ENCODE measurements at places on chromosomes 1 and 21.

GRCh38 chr1:146012703-146013558 lies 8.6 kb downstream of the HJV start:
- DNase-seq = peak; percentile 84

GRCh38 chr1:42469727-42470126 lies 6.6 kb downstream of the CCDC30 start:
- DNase-seq = no peak

DNA sequence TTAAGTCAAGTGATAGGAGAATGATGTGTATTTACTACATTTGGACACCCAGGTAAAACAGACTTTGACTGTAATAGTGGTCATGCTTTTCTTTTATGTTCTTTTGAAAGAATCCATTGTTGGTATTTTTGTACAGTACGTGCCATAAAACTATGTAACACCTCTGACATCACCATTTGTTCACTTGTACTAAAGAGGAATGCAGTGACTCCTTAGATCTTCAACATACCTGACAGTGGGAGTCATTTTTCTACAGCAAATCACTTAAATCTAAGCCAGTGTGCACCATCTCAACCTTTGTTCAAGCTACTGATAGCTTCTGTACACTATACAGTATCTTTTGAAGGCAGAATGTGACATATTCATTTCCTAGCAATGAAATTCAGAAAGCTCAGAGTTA lies 6.3 kb upstream of the PLD5 start:
- peak; percentile 82 for DNase-seq

- DNase-seq = peak; percentile 52
Measured at GRCh38 chr1:200891774-200892157, 2.9 kb upstream of the INAVA start.

DNA sequence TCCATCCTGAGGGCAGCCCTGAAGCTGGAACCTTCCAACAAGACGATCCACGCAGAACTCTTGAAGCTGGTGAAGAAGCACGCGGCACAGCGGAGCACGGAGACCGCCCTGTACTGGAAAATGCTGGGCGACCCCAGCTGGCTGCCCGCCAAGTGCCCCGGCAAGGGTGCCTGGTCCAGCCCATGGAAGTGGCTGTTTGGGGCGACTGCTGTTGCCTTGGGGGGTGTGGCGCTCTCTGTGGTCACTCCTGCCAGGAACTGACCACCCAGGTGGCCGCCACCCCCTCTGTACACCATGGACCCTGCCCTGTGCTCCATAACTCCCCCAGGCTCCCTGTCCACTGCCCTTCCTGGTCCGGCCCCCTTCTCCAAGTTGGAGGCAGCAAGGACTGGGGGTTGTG lies 90.8 kb downstream of the PPP1R12B start:
- no peak for DNase-seq

- no peak for DNase-seq
Measured at GRCh38 chr1:98403963-98404480, 257.5 kb upstream of the SNX7 start.

DNA sequence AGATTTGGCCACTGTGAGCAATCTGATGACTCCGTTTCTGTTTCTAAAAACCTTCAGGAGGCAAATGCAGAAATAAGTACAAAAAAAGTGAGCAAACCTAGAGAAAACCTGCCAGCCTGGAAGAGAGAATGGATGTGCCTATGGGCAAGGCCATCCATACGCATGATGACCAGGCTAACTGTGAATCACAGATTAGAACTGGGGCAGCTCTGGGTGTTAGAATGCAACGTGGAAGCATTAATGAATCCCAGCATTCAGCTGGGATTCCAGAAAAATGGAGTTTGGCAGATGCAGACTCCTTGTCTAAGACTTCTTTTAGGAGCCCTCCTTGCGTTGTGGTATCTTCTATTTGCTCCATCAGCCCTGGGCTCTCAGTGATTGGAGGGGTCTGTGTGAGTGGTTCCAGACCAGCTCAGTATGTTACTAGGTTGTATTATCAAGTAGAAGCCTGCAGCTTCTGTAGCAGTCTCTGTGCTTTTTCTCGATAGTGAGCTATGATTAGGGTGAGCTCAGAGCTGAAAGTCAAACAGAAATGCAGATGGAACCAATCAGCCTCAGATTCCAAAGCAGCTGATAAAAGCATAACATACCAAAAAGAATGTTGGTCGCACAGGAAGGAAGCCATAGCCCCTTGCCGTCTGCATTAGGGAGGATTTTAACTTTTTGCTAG lies 154.0 kb downstream of the PSMG1 start:
- no peak for DNase-seq

DNA sequence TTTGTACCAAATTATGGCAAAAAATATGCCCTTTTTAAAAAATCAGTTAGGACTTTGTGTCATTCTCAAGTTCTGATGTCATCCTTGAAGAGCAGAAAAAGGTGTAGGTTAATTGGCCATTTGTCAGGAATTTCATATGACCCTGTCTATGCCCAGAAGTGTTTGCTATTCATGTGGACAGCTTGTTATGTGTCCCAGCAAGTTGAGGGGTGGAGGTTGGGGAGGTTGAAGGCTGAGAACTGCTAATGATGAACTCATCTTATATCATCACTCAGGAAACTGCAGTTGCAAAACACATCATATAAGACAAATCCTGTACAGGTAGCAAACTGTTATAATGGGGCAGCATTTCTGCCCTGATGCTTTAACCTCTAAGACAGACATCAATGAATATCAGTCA lies 106.5 kb downstream of the PHTF1 start:
- DNase-seq = peak; percentile 37

DNA sequence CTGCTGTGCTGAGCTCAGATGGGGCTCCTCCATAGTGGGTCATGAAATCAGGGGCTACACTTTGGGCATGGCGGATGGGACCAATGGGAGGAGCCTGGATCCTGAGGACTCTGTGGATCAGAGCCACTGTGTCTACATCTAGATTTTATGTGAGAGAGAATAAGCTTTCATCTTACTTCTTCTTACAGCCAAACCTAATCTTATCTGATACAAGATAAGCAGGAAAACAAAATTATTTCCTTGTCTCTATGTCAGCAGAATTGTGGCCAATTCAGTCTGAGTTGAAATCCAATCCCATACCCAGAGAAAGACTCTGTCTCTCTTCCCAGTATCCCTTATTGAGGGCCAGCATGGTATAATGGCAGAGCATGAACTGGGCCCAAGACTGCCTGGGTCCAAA lies 56.2 kb downstream of the KIF14 start:
- DNase-seq = no peak

DNA sequence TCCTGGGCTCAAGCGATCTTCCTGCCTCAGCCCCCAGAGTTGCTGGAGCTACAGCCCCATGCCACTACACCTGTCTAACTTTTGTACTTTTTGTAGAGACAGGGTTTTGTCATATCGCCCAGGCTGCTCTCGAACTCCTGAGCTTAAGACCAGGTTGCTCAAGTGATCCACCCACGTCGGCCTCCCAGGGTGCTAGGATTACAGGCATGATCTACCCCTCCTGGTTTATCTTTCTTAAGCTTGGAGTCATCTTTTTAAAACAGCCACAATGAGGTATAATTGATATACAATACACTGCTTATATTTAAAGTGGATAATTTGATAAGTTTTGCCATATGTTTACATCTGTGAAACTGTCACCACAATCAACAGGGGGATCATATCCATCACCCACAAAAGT lies 25.4 kb upstream of the WDR26 start:
- no peak for DNase-seq

GRCh38 chr1:77671836-77672235 lies 10.6 kb downstream of the ZZZ3 start:
- DNase-seq = peak; percentile 13

DNA sequence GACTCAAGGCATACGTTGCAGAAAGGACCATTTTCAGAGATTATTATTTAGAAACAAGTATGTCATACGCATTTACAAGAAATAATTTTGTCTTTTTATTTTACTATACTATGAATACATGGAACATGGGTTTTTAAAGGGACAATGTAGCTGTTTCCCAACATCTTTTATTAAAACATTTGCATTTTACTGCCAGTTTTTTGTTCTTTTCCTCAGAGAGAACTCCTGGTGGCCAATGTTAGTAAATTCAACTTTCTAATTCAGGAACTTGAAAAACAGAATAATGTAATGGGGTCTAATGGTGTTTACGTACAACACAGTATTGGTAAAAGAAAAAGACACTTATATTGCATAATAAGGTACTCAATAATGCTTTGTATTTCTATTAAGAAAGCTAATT lies 14.9 kb downstream of the PRDM2 start:
- no peak for DNase-seq

DNA sequence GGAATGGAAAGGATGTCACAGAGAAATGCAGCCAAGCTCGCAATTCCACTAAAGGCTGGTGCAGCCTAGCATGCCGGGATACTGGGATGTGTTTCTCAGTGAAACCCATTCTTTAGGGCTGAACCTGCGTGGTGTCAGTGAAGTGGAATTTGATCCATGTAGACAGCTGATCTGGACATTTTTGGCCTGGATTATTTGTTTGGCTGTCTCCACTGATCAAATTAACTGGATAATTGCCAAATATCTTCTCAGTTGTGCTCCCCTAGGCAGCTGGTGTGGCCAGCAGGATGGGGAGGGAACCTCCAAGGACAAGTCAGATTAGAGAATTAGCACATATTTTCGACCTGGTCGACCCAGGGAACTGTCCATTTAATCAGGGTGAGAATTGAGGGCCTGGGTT lies 318.4 kb downstream of the RPS6KC1 start:
- DNase-seq = peak; percentile 32

- no peak for DNase-seq
Measured at GRCh38 chr1:34746785-34747637, 7.8 kb upstream of the GJB5 start.

DNA sequence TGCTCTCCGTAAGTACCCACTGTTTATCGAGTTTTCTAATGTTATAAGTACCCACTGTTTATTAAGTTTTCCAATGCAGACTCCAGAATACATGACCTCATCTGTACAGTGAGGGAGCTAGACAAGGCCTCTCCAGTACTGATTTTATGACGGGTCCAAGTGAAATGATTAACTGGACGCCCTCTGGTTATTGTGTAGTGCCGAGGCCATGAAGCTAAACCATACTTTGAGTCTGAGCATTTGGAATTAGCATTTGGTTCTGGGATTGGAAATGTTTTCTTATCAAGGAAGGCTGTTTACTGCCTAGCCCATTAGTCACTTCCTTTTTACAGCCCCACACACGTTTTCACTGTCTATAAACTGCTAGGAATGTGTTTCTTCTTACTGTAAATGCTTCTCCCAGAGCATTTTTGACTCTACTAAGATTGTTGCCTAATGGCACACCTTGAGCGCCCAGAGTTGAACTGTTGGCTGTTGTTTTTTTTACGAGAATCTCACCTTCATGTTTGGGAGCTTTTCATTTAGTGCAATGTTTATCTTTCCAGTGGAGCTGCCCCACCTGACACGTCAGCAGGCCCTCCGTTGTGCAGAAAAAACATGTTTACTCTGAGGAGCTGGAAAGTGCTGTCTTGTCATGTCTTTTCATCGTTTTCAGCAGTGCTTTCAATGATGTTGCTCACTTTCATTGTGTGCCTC lies 26.9 kb downstream of the SPATA46 start:
- peak; percentile 96 for DNase-seq

DNA sequence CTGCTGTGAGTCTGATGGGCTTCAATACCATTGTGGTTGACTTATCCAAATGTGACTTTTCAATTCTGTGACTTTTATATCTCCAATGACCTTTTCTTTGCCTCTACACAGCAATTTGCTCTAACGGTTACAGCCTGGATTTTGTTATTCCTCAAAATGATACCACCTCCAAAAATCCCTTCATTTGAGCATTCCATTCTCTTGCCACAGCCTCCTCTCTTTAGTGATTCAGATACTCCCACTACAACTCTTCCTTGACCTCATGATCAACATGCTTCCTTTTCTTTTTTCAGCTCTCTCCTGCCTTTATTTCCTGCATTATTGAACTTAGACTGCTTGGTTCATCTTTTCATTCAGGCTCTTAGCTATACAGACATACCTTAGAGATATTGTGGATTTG lies 16.6 kb upstream of the IL19 start:
- DNase-seq = no peak

- peak; percentile 93 for DNase-seq
Measured at GRCh38 chr21:45405819-45406762, 1.1 kb downstream of the COL18A1 start.

GRCh38 chr1:16032388-16033102 lies 10.7 kb downstream of the CLCNKA start:
- peak; percentile 83 for DNase-seq

GRCh38 chr1:114901814-114902213 lies 47.2 kb downstream of the SYCP1 start:
- DNase-seq = no peak

DNA sequence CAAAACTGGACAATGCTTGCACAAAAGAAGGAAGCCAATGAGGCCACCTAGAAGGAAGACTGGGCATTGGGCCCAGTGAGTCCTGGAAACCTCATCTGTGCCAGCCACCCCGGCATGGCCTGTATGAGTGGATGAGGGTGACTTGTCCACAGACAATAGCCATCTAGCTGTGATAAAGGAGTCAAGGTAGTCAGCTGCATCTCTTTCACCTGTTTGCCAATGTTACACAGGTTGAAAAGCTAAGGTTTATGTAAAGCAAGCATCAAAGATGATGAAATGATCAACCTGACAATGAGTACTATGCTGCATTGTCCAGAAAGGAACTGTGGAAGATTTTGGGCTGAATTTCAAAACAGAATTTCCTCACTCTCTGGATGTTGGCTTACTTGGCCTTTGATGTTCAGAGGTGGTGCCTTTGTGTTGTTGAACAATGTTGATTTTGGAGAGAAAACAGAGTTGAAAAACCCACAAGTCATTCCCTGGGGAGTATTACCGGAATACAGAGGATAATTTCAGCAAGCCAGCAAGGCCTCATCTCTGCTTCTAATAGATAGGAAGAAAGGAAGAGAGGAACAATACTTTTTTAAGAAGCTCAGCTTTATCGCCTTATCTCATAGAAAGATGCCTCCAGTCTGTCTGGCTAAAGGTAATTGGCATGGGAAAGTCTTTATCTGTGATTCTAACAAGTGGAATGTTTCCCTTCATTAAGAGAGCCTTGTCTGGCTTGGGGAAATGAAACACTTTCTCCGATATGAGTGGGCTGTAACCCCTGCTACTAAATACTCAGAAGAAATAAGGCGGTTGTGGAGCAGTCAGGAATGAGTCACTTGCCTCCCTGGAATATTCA lies 11.4 kb upstream of the SELE start:
- no peak for DNase-seq

DNA sequence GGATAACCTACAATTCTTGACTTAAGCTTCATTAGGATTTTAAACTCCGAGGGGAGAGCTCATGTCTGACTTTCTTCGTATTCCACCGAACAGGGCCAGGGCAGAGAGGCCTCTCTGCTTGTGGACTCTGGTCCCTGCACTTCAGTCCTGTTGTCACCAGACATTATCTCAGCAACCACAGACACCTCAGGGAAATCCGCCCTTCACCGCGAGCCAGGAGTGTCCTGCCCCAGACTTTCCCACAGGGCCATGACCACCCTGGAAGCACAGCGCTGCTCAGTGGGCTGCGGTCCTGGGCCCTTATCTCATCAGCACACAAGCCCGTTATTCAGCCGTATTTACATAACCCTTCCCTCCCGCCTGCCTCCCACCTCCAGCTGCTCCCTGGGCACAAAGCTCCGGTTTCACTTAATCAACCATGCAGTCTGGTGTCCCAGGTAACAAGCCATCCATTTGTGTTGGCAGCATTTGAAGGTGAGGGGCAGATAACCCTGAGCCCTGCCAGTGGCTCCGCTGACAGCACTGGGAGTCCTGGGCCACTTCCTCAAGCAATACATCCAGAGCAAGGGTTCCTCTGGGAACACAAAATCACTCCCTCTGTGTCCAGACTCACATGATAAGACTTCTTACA lies 122.8 kb upstream of the RAB4A start:
- peak; percentile 13 for DNase-seq
